ENCODE measurements at places on chromosomes 13 and 19. TPM values are rescaled to one million over a fixed set of nuclear protein-coding genes. Genes with fewer than 3 reads are reported as not detected.

Gene ELF1
- total RNA-seq = 18.9 TPM

Gene PLEKHA4
- total RNA-seq = 12.4 TPM

Gene ZNF180
- total RNA-seq = 3.6 TPM

Gene PTGIR
- total RNA-seq = not detected

Gene CKM
- not detected for total RNA-seq

Gene ZNF468
- 12.0 TPM for total RNA-seq

Gene ATP1A3
- 0.49 TPM for total RNA-seq

Gene ZNF793
- total RNA-seq = 1.1 TPM

Gene CDC37
- total RNA-seq = 192 TPM

Gene PRKCG
- total RNA-seq = under 0.01 TPM
